Activated CD4-positive, alpha-beta T cell treated with anti-CD3 and anti-CD28 coated beads, Interleukin-2, amount 50 U/mL, for 16 hours (primary cell): ENCODE measurements at places on chromosomes 2 and 18.

DNA sequence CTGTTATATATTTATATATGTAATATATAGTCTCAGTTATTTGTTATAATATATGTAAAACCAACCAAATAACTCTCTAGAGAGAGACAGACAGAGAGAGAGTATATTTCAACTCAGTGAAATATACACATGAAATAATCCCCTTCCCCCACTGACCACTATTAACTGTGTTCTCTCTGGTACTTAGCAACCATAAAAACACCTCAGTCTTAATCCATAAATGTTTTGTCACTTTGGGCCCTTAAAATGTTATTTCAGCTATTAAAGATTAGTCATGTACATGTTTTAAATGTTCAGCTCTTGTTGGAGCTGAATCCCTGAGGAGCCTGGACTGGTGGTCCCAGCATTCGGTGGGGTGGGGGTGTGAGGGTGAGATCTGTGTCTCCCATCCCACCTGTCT is 122.2 kb upstream of the MAP3K20 start:
- DNase-seq = no peak

GRCh38 chr2:198857246-198857645 is 600.5 kb downstream of the SATB2 start:
- no peak for DNase-seq

DNA sequence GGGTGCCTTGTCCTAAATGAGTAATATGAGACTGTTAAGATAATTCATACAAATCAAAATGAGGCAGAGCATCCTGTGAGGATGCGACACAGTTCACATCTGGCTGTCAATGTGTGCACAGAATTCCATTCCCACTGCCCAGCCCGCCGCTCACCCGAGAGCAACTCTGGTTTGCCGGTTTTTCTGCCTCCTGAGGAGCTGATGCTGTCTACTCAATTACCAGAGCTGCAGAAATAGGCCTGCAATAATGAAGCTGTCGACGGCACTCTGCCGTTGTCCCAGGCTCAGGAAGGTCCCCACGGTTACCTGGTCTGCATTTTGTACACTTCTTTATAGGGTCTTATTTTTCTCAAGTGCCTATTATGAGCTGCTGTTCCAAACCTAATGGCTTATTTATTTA is 55.7 kb upstream of the LYPD1 start:
- no peak for DNase-seq

GRCh38 chr2:20447437-20448245 is 767 bp downstream of the RHOB start:
- DNase-seq = no peak

DNA sequence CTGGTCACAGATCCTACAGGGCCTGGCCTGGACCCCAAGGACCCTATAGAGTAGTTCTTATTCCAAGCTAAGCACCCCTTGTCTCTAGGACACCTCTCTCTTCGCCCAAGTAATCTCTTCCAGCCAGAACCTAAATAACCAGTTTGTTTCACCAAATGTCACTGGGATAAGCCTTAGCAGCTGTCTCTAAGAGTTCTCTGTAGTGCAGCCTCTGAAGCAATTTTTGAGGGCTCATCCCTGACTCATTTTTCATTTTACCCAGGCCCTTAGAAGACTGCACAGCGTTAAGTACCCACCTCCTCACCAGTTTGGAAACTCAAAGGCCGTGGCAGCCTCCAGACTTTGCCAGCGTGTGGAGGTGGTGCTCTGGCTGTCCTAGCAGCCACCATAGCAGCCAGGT is 290.1 kb upstream of the SIX2 start:
- no peak for DNase-seq

GRCh38 chr2:112995346-112995920 is 9.8 kb upstream of the IL36A start:
- DNase-seq = peak; percentile 12

DNA sequence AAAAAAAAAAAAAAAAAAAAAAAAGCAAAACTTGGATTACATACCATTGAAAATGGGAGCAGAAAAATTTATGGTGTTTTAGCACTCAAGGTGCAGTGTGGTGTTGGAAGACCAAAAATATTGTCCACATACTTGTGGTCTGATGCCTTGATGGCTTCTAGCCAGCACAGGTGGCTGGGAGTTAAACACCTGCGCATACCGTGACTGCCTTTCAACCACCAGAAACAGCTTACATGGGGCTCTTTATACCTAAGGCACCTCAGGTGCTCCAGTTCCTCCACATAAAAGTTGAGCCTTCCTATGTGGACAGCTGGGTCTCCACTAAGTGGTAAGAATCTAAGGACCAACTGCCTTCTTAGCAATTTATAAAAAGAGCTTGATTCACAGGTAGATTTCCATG is 802.6 kb upstream of the CELF4 start:
- no peak for DNase-seq

DNA sequence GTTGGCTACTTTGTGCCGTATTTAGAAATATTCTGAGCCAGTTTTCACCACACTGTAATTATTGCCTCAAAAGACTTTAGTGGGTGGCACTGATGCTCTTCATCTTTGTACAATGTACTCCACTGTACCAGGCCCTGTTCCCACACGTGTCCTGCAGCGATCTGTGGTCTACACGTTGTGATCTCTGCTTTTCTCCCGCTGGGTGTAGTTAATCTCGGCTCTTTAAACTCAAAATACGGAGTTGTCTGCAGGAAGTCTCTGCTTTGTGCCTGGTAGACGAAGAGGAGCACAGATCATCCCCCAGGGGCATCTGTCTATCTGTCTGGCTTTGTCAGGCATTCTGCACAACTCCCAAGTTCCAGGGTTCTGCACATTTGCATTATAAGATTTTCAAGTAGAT is 12.1 kb upstream of the GREB1 start:
- no peak for DNase-seq

GRCh38 chr2:174486563-174487107 is at the start of gene GPR155:
GPR155 (minus strand) TSS chr2:174487029; CDS start chr2:174481956, 5,073 bp downstream.
- peak; percentile 35 for DNase-seq

- no peak for DNase-seq
Measured at GRCh38 chr18:38940475-38940862, 1374.9 kb upstream of the CELF4 start.

GRCh38 chr2:234146087-234146826 is 95.8 kb downstream of the SPP2 start:
- no peak for DNase-seq

GRCh38 chr2:135844301-135844895 is 7.4 kb upstream of the LCT start:
- DNase-seq = no peak

- no peak for DNase-seq
Measured at GRCh38 chr2:32844253-32844652, 102.5 kb upstream of the LTBP1 start.

DNA sequence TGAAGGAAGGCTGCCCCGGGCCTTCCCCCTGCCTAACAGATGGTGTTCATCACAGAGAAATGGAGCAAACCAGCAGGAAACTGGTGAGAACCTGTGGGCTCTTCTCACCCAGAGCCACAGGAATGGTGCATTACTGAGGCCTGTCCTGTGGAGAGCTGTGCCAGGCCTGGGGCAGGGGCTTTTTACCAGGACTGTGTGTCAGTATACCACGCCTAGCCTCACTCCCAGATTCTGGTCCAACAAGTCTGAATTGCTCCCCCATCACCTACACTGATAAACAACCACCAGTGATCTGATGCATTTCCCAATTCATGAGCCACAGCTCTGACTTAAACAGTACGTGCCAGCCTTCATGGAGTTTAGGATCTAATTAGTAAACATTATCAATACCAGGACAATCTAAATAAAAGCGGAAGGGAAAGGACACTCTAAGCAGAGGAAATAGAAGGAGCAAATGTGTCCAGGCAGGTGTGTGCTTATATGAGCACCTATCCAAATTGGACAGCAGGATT is 8.9 kb upstream of the DGUOK start:
- no peak for DNase-seq

DNA sequence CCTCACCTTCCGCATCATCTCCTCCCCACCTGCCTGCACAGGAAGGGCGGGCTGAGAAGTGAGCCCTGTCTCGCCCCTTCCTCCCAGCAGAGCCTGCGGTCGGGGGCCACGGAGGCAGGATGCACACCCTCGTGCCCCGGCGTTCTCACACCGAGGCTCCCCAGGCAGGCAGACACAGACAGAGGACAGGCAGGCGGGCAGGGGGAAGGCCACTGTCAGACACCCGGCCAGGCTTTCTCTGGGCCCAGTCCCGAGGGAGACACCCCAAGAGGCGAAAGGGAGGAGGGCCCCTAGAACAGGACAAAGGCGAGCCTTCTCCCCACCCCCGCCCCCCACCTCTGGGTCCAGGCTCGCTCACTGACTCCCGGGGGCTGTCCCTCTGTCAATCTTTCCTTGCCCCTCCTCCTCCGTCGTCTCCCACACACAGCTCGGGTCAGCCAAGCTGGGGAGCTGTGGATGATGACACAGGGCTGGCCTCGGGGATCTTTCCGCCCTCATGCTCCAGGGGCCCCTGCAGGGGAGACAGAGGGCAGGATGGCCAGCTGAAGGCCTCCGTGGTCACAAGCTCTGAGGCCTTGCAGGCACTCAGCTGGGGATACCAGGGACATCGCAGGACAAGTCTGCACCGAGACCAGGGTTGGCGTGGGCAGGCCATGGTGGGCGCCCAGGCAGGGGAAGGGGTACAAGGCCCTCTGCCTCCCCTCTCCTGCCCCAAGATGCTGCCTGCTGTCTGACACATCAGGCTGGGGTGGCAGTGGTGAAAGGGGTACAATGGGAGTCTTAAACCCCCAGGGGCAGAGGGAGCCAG is 24.9 kb downstream of the BIN1 start:
- DNase-seq = peak; percentile 82

DNA sequence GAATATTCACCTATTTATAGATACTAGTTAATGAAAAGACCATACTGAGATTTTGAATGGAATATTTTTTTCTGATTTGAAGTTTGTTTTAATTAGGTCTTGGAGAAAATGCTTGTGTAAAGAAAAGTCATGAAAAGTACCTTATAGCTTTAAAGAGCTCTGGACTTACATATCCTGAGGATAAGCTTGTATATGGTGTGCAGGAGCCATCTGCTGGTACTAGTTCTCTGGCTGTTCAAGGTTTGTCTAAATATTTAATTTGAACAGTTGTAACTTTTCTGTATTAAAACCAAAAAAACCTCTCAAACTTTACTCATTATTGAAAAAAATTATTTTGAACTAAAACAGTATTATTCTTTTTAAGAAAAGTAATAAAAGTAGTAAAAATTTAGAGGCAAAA is 50.1 kb downstream of the UBR3 start:
- DNase-seq = no peak

- no peak for DNase-seq
Measured at GRCh38 chr2:234821946-234822475, 129.8 kb upstream of the SH3BP4 start.

DNA sequence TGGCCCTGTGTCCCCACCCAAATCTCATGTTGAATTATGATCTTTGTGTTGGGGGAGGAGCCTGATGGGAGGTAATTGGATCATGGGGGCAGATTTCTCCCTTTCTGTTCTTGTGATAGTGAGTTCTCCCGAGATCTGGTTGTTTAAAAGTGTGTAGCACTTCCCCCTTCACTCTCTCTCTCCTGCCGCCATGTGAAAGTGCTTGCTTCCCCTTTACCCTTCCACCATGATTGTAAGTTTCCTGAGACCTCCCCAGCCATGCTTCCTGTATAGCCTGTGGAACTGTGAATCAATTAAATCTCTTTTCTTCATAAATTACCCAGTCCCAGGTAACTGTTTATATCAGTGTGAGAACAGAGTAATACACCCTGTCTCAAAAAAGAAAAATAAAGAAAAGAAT is 25.5 kb downstream of the LRRFIP1 start:
- no peak for DNase-seq

GRCh38 chr2:42971947-42972736 is 179.8 kb upstream of the HAAO start:
- DNase-seq = peak; percentile 10

DNA sequence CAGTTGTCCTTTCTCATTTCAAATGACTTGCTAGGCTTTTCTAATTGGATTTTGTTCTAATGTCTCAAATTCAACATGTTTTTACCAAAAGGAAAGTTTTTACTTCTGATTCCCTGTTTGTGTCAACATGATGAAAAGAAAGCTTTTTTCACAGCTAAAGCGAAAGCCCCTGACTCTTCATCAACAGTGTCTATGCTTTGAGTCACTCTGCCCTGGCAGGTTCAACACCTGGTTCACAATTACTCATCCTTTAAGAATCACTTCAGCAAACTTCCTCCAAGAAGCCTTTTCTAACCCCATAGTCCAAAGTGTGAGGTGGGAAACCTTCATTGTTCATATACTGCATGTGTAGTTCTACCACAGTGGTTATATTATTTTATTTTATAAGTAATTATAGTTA is 7.6 kb upstream of the DSG2 start:
- DNase-seq = peak; percentile 23

GRCh38 chr2:2843969-2844548 is 513.0 kb upstream of the MYT1L start:
- no peak for DNase-seq

- no peak for DNase-seq
Measured at GRCh38 chr2:34004936-34005335, 405.8 kb upstream of the FAM98A start.

DNA sequence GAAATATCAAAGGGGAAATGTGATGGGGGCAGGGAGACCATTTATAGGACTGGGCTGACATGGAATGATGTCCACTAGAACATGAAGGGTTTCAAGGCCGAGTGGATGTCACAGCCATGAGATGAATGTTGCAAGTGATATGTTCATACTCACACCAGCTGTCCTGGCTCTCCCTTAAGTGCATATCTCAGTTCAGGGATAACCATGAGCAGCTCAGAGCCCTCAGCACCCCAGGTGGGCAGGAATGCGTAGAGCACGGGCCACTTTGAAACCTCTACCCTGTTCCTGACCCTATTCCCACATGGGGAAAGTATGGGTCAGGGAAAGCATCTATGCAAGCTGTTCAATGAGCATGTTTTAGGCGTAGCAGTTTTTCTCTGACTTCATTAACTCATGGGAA is 12.4 kb upstream of the EML4 start:
- no peak for DNase-seq

DNA sequence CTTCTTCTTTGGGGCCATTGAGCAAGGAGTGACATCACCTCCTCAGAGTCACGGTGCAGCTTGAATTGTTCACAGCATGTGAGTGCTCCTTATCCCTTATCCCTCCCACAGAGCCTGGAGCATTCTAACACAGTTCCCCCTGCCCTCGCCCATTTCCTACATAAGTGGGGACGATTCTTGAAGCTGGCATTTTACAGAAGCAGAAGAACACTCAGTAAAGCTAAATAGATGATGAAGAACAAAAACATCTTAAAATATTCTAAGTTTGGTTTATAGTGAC is 135.8 kb upstream of the APCDD1 start:
- no peak for DNase-seq
